Germinal center (tissue), 1 donor: ENCODE measurements at places on chromosomes 3 and 15.
A peak's percentile ranks its signal among the peaks of the same experiment; 100 is the strongest.

DNA sequence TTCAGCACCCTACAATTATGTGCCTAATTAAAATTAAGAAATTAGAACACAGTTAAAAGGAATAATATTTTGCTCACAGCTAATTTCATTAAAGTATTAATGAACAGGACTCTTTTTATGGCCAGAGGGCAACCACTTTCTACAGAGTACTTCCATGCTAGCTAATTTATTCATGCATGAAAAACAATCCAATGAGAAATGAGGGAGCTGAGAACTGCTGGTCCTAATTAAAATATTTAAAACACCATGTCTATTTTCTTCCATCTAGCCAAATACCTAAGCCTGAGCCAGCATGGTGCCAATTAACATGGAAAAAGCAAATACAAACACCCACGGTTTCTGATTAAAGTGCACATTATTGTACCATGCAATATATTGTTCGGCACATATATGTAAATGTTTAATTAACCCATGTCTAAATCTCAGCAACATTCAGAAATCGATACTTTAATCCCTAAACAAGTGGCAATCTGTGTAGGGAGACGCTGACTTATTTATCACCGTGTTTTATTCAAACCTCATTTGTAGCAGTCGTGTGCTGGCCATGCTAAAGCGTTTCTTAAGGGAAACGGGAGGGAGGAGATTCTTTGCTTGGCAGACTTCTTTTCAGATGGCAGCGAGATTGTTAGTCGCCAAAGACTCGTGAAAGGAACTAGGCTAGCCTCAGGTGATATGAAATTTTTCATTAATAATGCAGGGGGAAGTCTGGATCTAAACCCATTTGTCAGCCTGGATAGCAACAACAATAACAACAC lies 193.5 kb downstream of the ANXA2 start:
- DNase-seq, result no peak

DNA sequence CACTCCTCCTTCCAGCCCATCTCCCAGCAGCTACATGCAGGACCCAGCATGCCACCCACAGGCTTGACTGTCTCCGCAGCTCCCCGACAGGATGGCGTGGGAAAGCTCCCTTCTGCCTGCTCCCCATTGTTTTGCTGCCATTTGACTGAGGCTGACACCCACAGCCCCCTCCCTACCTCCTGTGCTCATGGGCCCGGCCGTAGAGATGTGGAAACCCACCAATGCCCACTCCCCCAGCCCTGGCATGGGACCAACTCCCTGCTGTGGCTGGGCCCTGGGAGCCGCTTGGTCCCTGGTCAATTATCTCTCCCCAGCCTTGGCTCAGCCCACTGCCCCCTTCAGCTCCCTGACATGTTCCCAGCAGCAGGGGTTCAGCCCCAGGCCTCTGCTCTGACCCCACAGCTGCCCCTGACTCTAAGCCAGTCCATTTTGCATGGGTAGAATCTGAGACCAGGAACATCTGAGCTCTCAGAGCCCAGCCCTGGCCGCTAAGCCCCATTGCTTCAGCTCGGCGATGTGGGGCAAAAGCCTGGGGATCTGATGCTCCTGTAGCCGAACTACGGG lies 8.2 kb downstream of the C3orf22 start:
- no peak for DNase-seq

- DNase-seq, result no peak
These were observed 68.4 kb downstream of the BFSP2 start for GRCh38 chr3:133468251-133468721.

GRCh38 chr3:143222505-143222904 lies 102.9 kb downstream of the CHST2 start:
- DNase-seq, result no peak

- DNase-seq, result no peak
These were observed 960 bp downstream of the THBS1 start for GRCh38 chr15:39581793-39582285.

GRCh38 chr15:99511866-99512661 lies 53.7 kb upstream of the MEF2A start:
- peak; percentile 71 for DNase-seq

DNA sequence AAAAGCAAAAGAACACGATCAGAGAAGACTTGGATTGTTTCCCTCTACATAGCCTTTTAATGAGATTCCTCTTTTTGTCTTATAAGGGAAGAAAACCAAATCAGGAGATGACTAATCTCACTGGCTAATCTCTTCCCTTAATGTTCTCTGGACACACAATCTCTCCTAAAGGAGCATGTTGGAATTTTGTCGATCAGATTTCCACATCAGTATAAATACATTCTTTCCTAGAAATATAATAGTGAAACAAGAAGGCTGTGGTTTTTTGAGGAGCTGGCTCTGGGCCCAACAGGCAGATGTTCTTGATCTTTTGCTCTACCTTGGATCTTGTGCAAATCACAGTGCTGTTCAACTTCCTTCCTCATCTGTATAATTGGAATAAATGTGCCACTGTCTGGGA lies 94.0 kb downstream of the GTPBP8 start:
- no peak for DNase-seq

GRCh38 chr15:41048852-41049251 lies 67.2 kb downstream of the INO80 start:
- DNase-seq, result no peak

DNA sequence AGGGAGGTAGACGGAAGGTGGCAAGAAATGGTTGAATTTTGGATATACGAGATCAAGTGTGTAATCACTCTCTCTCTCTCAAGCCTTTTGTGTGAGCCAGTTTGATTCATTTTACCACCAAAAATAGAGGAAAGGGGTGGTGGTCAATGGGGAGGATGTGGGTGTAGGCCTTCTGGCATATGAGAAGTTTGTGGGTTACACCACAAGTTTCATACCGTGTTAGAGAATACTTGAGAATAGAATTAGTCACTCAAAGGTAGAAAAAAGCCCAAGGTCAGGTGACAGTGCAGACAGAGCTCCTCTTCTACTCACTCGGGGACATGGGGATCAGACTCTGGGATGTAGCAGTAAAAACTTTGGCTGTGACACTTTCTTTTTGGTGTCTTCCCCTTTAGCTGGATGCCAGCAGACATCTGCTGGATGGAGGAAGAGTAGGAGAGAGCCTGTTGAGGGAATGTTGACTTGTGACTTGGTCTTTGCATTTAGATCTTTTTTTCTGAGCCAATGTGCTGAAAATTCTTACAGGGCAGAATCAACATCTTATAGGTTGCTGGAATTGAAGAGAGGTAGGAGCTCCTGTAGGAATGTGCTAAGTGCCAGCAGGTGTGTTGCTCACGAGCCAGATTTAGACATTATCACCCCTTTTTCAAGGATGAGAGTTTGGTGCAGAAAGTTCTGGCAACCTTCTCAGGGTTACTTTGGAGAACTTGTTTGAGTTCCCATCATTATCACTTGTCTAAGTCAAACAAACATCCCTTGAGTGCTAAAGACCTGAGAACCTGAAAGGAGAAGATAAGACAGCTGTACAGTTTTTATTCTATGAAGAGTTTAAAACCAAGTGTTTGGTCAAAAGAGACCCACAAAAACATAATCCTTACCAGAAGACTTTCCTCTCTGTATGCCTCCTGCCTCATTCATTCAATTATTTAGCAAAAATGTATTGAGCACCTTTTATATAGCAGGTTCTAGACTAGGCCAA lies 43.9 kb upstream of the RYK start:
- DNase-seq, result no peak

- DNase-seq, result no peak
These were observed 55.0 kb downstream of the LRRC49 start for GRCh38 chr15:70947351-70948335.

GRCh38 chr3:622314-622713 lies 425.8 kb downstream of the CHL1 start:
- no peak for DNase-seq

DNA sequence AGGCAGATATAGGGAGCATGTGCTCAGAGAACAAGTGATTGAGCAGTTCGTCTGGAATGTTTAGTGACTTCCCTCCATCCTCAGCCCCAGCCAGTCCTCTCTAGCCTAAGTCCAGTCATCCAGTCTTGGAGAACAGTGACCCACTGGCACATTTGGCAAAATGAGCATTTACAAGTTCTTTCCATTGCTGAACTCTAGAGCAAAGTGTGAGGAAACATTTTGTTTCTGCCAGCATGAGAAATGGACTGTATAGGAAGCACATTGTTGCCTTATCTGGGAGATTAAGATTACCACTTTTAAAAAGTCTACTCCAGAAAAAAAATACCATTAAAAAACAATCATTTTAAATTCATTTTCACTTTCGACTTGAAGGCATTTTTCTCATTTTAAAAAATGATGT lies 353.6 kb downstream of the SHQ1 start:
- no peak for DNase-seq

DNA sequence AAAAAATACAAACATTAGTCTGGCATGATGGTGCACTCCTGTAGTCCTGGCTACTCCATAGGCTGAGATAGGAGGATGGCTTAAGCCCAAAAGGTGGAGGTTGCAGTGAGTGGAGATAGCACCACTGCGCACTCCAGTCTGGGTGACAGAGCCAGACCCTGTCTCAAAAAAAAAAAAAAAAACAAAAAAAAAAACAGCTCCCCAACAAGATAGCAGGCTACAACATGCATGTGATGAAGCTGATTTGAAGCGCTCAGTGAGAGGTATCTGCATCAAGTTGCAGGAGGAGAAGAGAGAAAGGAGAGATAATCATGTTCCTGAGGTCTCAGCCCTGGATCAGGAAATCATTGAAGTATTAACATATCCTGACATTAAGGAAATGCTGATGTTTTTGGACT lies 608 bp upstream of the PPCDC start:
- no peak for DNase-seq

DNA sequence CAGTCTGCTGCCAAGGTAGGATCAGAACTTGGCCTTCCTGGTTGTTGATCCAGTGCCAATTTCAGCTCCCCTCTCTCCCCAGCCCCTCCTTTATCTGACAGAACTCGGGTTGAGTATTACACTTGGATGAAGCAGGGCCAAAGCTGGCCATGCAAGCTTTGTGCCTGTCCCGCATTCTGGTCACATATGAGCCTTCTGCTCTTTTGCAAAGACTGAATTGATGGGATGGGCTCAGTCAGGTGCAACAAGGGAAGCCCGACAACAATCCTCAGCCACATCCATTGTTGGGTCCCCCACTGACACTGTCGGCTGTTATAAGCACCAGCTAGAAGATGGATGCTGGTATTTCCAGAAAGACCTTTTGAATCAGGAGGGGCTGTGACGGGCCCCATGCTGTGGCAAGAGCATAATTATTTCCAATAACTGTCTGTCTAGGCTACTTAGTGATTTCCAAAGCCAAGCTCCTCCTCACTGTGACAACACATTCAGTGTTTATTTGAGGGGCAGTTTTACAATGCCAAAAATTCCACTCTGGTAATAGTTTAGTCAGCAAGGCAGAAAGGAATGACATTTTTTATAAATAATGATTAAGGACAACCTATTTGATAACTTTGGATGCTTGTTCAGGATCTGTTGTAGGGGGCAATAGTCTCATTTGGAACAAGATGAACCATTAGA lies 146.8 kb upstream of the FRMD4B start:
- DNase-seq, result no peak

DNA sequence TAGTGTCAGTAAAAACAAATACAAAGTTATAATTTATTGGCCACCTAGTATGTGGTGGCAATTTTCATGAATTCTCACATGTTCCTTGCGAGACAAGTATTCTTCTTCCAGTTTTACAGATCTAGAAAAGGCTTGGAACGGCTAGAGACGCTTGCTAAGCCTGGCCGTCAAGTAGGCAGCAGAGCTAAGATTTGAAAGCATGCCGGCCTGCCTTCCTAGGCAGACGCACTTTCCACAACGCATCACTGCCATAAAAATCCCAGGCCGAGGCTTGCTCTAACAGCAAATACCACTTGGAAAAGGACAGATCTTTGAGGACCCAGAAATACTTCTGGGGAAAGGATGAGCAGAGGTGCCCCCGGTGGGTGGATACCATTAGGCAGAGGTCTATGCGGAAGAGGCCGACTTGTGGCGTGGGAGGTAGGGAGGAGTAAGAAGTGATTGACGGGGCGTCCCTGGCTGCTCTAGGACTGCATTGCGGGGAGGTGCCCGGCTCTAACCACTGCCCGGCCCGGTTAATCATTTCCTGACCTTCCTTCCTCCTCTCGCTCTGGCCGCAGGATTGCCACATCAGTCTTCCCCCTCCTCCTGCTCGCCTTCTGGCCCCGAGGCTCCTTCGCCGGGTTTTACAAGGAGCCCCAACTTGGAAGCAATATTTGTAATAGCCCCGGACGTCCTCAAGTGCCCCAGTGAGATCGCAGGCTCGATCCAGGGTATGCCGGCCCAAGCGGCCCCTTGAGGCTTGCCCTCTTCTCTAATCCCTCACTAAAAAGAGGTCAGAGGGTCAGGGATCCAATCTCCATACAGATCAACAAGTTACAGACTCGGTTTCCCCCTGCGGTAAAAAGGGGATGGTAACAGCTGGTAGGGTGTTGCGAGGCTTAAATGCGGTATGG lies 1.3 kb upstream of the USP3 start:
- DNase-seq, result peak; percentile 75

DNA sequence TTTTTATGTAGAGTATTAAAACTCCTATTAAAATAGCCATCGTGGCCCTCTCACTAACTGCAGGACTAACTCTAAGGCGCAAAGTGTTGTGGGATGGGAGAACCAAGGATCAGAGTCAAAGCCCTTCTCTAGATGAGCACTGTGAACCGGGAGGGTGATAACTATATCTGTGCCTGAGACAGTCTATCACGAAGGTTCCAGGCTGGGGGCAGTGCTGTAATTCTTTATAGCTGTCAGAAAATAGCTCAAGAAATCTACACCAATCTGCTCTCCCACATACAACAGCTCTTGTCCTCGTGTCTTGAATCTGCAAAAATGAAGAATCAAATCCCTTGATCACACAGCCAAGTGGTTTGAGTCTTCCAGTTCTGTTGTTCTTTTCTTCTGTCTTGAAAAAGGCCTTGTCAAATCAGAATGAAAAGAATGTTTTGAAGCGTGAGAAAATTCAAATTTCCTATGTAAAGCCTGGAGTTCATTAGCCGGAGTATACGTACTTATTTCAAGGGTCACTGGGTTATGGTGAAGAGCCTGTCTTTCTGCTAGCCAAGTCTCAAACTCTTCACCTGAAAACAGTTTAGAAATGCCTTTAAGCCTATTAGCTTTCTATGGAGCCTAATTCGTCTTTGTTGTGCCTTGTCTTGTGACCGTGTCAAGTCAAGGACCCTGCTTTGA lies 185.3 kb upstream of the NECTIN3 start:
- DNase-seq, result no peak

DNA sequence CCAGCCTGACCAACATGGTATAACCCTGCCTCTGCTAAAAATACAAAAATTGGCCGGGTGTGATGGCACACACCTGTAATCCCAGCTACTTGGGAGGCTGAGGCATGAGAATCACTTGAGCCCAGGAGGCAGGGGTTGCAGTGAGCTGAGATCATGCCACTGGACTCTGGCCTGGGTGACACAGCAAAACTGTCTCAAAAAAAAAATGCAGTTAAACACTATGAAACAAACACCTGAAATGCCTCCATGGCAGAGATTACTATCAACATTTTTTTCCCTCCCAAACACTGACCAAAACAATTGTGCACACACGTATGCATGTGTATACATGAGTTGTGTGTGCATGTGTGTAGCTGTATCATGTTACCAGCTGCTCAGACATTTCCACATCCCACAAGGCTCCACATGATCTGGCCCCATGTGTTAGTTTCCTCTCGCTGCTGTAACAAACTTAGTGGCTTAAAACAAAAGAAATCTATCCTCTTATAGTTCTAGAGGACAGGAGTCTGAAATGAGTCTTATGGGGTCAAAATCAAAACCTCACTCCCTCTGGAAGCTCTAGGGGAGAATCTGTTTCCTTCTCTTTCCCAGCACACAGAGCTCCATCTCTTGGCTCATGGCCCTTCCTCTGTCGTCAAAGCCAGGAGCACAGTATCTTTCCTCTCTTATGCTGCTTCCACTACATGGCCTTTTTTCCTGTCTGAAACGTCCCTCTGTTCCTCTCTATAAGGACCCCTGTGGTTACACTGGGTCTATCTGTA lies 34.5 kb downstream of the SLC41A3 start:
- DNase-seq, result no peak

GRCh38 chr3:21654662-21655061 lies 96.3 kb downstream of the ZNF385D start:
- no peak for DNase-seq
